ENCODE measurements at places on chromosomes 7 and 10.

DNA sequence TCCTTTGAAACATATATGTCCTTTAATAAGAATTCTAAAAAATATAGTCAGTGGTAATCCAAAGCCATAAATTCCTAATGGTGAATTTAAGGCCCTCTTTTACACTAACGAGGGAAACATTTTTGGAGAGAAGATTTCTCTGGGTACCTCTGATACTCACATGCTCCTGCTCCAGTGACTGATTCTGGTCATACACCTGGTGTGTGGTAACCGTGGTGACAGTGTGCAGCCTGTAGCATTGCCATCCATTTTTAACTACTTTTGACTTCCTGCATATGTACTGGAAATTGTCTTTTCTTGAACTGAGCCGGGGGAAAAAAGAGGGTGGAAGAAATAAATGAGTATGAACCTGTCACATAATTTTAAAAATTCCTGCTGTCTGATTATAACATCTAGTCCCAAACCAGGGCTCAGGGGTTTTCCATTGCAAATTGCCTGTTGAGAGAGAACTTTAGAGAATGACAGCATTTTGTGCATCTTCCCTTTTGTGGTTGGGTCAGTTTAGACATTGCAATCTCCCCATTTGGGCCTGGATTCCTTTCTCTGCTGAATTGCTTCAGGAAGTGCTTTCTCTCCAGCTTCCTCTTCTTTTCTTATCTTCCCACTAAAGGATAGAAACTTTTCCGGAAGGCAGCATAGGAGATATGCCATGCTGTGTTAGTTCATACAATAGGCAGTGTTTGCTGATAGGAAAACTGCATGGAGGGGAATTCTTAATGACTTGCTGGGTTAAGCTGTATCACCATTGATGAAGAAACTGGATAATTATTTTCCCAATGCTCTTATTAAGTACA lies 125.5 kb downstream of the GRM3 start:
- no peak for DNase-seq

GRCh38 chr10:59838085-59838789 lies 68.1 kb downstream of the CCDC6 start:
- DNase-seq = no peak

- no peak for DNase-seq
Measured at GRCh38 chr10:26460736-26461135, 22.6 kb downstream of the APBB1IP start.

- DNase-seq = no peak
Measured at GRCh38 chr10:118820326-118821116, 65.8 kb upstream of the CACUL1 start.

GRCh38 chr10:17859492-17860156 lies 50.5 kb downstream of the MRC1 start:
- no peak for DNase-seq

DNA sequence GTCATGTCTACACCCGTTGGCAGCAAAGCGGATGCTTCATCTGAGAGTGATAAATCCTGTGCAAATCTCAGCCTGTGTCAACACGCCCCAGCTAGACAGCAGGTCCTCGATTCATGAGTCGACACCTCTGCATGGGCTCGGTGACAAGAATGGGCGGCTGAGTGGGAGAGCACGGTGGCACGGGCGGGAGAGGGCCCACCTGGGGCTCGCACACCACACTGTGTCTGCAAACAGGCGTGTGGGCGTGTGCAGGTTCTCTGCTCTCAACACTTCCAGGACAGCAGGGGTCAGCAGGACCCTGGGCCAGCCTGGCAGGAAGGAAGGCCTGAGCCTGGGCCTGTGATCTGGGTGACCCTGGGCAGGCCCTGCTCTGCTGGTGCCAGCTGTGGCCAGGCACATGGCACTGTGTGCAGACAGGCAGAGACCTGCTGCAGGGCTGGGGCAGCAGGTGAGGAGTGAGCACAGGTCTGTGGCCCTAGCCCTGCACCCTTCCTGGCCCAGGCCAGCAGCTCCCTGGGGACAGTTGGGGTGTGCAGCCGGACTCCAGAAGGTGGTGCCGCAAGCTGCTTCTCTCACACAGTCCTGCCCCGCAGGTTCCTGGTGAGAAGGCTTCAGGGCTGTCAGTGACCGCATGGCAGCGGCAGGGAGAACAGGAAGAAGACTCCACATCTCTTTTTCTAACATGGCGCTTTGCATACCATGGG lies 216.4 kb downstream of the ELFN1 start:
- no peak for DNase-seq

DNA sequence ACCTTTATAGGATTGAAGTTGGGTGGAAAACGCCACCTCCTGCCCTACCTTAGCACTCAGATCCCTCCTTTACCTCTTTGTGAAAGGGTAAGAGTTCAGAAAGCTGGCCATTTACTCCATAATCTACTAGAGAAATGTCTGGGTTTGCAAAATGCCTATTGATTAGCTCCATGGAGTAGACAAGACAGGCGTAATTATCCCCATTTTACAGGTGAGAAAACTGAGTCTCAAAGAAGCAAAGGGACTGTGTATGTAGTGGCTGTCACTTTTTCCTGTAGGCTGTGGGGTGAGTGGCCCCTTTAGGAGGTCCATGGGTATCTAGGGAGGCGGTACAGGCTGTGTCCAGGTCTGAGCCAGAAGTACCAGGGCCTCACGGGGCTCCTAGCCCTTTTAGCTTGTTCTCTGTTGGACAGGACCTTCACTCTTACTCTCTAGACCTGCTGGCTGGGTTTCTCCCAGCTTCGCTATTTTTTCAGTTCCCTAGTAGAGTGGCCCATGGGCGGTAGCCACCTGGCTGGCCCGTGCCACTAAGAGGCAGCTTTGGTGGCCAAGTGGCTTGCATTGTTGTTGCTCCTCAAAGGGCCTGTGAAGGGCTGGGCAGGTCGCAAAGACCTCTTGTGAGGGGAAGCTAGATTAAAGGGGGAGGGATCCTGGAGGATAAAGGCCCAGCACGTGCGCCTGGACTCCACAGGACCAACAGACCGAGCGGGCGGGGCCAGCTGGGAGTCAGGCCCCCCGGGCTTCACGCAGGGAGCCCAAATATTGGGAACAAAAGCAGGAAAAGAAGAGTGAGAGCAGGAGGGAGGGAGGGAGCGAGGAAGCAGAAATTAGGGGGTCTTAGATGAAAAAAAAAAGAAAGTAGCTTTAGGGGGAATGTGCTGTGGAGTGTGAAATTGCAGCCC lies 4.7 kb upstream of the PAX2 start:
- no peak for DNase-seq

Measured in activated CD4-positive, alpha-beta T cell treated with anti-CD3 and anti-CD28 coated beads, Interleukin-2, amount 50 U/mL, for 16 hours (primary cell).